ENCODE measurements at places on chromosomes 2 and 18.

GRCh38 chr2:150477347-150477746, 10.1 kb downstream of the RND3 start:
- no peak for DNase-seq

GRCh38 chr2:241598487-241598886, 38.5 kb downstream of the THAP4 start:
- DNase-seq = peak; percentile 17

- no peak for DNase-seq
Observed at GRCh38 chr2:9187620-9188214, 18.9 kb upstream of the ASAP2 start.

- DNase-seq = no peak
Observed at GRCh38 chr18:30618567-30618966, 424.0 kb downstream of the DSC3 start.

DNA sequence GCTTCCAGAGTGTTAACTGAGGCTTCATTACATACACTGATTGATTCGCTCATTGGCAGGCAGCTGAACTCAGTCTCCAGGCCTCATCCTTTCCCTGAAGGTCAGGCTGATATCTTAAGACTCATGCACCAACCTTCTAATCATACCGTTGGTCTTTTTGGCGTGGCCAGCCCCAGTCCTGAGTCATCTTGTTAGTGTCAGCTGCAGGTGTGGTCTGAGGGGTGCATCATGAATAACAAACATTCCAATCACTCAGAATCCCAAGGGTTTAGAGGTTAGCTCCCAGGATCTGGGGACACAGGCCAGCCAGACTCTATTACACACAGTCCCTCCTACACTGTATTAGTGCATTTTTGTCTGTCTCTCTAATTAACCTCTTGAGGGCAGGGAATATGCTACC, 271.5 kb downstream of the HRH4 start:
- DNase-seq = no peak
